ENCODE measurements at places on chromosomes 7 and 10.
A peak's percentile ranks its signal among the peaks of the same experiment; 100 is the strongest.

- peak; percentile 6 for DNase-seq
Measured at GRCh38 chr10:54800741-54801421, at the start of gene PCDH15. Gene PCDH15 (minus strand): TSS chr10:54801231. CDS start chr10:54664262, 136,969 bp downstream.

GRCh38 chr10:71145352-71145945 lies 66.9 kb upstream of the UNC5B start:
- DNase-seq, result no peak

DNA sequence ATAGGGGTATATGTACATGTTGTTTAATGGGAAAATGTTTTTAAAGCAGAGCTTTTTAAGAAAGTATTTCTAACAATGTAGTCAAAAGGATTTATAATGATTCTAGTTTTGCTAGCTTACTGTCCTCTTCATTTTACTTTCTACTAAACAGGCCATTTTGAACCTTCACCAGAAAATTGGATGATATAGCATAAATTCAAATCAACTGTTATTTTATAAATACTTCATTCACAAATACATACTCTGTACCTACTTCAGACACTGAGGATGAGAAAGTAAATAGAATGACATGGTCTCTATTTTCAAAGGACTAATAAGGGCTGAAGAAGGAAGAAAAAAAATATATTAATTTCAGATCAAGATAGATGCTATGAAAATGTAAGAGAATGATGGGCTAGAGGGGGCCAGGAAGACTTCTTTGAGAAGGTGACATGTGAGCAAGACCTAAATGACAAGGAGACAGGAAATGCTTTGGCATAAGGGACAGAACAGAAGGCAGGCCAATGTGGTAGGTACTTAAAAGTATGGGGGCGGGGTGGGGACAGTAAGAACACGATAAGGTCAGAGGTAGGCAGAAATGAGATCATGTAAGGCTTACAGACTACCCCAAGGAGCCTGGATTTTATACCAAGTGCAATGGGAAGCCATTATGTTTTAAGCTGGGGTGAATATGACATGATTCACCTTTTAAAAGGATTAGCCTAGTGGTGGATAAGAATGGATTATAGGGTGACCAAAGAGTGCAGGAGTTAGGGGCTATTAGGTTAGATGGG lies 5.2 kb downstream of the NAMPT start:
- DNase-seq, result no peak

DNA sequence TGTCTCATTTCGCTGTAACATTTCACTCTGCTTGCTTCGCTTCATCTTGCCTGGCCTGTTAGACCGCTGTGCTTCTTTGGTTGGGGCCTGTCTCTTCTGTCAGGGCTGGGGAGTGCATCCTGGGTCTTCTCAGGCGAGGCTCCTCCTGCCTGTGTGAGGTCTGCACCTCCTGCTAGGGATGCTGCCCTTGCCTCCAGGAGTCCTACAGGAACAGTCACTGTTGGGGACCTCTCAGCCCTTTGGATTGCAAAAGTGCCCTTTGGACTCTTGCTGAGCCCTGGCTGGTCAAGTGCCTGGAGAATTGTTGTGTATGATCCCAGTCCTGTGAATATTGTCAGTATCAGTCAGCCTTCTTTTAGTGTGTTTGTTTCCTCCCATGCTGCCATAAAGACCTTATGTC lies 84.1 kb downstream of the MDFIC start:
- DNase-seq, result no peak

DNA sequence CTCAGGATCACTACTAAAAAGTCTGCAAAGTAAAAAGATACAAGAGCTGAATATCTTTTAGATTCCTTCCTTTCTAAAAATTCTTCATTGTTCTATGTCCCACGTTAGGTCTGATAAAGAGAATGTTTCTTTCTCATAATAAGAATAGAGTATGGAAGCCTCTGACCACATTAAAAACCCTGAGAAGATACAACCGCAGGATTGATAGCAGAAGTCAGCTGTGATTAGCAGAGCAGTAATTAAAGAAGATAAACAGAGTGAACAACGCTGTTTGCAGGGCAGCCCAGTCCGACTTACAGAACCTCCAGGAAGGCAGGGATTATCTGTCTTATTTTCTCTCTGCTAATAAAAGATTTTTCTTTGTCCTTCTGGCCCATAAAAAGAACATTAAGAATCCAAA lies 31.4 kb upstream of the PITRM1 start:
- DNase-seq, result no peak

GRCh38 chr10:132783165-132783939 lies 2.6 kb downstream of the NKX6-2 start:
- no peak for DNase-seq

GRCh38 chr7:82595176-82595575 lies 151.6 kb upstream of the CACNA2D1 start:
- DNase-seq, result no peak
